ENCODE measurements at places on chromosomes 16 and 17. TPM values are rescaled to one million over a fixed set of nuclear protein-coding genes. Genes with fewer than 3 reads are reported as not detected.

SHCBP1 gene
- total RNA-seq: 45.0 TPM

TIGD7 gene
- 3.8 TPM for total RNA-seq

- peaks cover 11% of the 10 kb centered on the region for H3K4me1 ChIP-seq
- H3K27me3 ChIP-seq: peaks cover 10% of the 10 kb centered on the region
- peak overlapping the region; percentile 92 for H3K4me3 ChIP-seq
- DNase-seq: no peak
Measured at GRCh38 chr17:58334661-58335060, 6.1 kb upstream of the TSPOAP1 start.

- H3K27me3 ChIP-seq: peaks cover 25% of the 10 kb centered on the region
- DNase-seq: no peak
- peaks cover 6% of the 10 kb centered on the region for H3K4me1 ChIP-seq
- H3K36me3 ChIP-seq: no peaks in the 10 kb centered on the region
Measured at GRCh38 chr17:79093270-79093669, 18.6 kb downstream of the ENGASE start.

DNA sequence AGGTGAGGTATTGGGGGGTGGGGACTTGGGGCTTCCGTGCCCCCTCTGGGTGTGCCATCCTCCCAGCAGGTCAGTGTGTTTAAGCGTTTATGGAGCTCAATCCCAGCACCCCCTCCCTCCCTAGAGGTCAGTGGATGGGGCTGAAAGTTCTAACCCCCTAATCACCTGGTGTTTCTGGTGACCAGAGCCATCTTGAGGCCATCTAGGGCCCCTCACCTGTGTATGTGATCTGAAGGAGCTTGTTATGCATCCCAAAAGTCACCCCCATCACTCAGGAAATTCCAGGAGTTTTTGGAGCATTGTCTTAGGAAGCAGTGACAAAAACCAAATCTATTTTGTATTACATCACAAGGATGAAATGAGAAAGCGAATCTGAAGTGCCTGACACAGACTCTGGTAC is 67.8 kb upstream of the NOL11 start:
- no peak for DNase-seq
- peaks cover 6% of the 10 kb centered on the region for H3K36me3 ChIP-seq
- no peaks in the 10 kb centered on the region for H3K27me3 ChIP-seq
- no peak overlapping the region for H3K27ac ChIP-seq

DNA sequence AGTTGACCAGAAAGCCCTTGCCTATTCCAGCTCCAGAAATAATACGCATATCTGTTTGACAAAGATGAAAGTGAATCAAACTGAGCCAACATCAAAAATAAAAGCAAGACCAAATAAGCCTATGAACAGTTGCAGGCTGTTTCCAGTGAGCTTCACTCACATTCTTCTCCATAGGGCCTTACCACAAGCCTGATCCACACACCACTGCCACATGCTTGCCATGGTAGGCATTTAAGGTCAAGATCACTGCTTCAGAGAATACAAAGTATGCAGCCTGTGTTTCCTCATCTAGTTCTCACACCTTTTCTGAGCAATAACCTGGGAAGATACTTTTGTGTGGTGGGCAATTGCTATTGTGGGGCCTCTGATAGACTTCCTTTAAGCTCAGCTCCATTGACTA is 1060.2 kb downstream of the CDH11 start:
- H3K36me3 ChIP-seq: no peaks in the 10 kb centered on the region
- no peak for DNase-seq
- H3K4me3 ChIP-seq: no peak overlapping the region

DNA sequence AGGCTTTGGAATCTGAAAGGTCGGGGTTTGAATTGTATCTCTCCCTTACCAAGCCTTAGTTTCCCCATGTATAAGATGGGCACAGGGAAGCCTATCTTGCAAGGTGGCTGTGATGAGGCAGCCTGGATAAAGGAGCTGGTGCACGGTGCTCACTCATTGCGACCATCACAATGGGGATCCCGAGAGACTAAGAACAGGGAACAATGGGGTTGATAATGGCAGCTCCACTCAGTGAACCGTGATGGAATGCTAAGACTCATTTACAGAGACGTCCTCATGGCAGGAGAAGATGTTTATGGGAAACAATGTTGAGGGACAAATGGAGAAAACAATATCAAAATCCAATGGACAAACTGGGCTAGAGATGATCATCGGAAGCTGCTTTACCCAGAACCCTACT is 81.8 kb downstream of the SPACA3 start:
- H3K36me3 ChIP-seq: no peaks in the 10 kb centered on the region
- H3K27me3 ChIP-seq: peaks cover 13% of the 10 kb centered on the region
- H3K4me1 ChIP-seq: no peaks in the 10 kb centered on the region
- H3K27ac ChIP-seq: no peak overlapping the region

DNA sequence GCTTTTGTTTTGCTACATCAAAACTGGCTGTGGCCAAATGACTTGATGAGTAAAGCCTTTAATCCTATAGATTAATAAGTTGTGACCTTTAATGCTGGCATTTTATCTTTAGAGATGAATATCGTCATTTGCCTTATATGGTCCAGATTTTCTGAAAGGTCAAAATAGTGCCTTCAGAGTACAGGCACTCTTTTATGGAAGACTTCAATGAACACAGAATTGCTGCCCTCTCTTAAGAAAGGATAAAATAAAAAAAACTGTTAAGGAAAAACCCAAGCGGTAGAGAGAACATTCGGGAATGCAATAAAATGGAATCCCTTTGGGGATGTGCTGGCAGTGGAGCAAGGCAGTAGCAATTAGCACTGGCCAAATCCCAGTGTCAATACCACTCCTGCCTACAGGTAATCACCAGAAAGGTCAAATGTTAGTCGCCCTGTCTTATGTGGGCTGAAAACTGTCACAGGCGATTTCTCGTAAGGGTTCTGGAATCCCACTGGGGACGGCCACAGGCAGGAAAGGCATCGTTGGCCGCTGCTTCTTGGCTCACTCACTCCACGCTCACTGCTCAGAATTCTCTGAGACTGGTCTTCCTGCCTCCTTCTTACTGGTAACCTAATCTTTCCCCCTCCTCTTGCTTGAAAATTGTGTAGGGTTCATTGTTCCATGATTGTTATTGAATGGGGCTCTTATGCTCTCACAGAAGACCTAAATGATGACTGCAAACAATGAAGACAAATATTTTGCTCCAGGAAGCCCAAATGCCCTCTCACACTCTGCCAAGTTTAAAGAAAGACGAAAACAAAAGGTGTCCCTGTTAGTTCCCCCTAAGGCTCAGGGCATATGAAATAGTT is 45.4 kb upstream of the HSBP1 start:
- H3K36me3 ChIP-seq: no peaks in the 10 kb centered on the region
- no peak for DNase-seq
- H3K4me3 ChIP-seq: no peak overlapping the region
- no peak overlapping the region for H3K27ac ChIP-seq
- H3K4me1 ChIP-seq: no peaks in the 10 kb centered on the region
- H3K27me3 ChIP-seq: no peaks in the 10 kb centered on the region

DNA sequence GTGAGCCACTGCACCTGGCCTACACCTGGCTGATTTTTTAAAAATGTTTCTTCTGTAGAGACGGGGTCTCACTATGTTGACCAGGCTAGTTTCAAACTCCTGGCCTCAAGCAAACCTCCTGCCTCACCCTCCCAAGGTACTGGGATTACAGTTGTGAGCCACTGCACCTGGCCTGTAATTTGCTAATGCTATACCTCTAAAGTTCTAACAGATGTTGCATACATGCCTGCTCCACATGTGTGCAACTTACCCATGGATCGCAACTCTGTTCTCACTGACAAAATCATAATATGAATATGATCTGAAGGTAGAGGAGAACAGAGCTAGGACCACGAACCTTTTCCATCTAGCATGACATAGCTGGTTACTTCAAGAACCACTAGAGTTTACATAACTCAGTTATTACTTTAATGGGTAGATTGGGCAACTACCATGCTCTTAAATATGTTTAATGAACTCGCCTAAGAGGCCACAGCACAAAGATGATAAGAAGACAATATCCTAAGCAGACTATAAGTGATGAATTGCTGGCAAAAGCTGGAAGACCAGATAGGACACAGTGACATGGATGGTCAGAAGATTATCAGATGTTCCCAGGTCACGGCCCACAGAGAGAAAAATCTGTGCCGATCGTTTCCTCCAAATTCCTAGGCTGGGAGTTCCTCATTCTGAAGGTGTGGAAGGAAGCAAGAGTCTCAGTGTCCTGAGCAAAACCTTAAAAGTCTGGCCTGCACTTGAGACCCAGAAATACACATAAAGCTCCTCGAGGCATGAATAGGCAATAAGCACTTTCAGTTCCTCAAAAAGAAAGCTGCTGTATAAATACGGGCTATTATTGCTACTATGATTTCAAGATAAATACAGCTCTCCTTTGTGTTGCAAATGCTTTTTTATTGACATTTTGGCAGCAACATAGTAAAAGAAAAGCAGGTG is 53.6 kb upstream of the ICAM2 start:
- peaks cover 45% of the 10 kb centered on the region for H3K36me3 ChIP-seq
- no peak for DNase-seq
- H3K4me1 ChIP-seq: peaks cover 22% of the 10 kb centered on the region
- no peak overlapping the region for H3K27ac ChIP-seq

- no peaks in the 10 kb centered on the region for H3K27me3 ChIP-seq
- no peak overlapping the region for H3K4me3 ChIP-seq
- no peak overlapping the region for H3K27ac ChIP-seq
- no peaks in the 10 kb centered on the region for H3K36me3 ChIP-seq
Measured at GRCh38 chr17:57551321-57552079, 193.6 kb downstream of the CCDC182 start.

GRCh38 chr16:85245307-85246172 is 133.3 kb upstream of the CIBAR2 start:
- H3K4me3 ChIP-seq: no peak overlapping the region
- peaks cover 6% of the 10 kb centered on the region for H3K4me1 ChIP-seq
- no peak overlapping the region for H3K27ac ChIP-seq
- H3K27me3 ChIP-seq: peaks cover 6% of the 10 kb centered on the region
- peak; percentile 61 for DNase-seq

Measured in activated naive CD4-positive, alpha-beta T cell treated with anti-CD3 and anti-CD28 coated beads for 36 hours (primary cell).